ENCODE measurements at places on chromosomes 7 and 10. TPM values are rescaled to one million over a fixed set of nuclear protein-coding genes. Genes with fewer than 3 reads are reported as not detected.

- DNase-seq, result no peak
Measured at GRCh38 chr7:137886746-137887145, 40.0 kb upstream of the DGKI start.

- no peak for DNase-seq
Measured at GRCh38 chr10:35752469-35753461, 110.7 kb upstream of the FZD8 start.

- no peak for DNase-seq
Measured at GRCh38 chr10:86025509-86025908, 341.1 kb downstream of the GRID1 start.

DNA sequence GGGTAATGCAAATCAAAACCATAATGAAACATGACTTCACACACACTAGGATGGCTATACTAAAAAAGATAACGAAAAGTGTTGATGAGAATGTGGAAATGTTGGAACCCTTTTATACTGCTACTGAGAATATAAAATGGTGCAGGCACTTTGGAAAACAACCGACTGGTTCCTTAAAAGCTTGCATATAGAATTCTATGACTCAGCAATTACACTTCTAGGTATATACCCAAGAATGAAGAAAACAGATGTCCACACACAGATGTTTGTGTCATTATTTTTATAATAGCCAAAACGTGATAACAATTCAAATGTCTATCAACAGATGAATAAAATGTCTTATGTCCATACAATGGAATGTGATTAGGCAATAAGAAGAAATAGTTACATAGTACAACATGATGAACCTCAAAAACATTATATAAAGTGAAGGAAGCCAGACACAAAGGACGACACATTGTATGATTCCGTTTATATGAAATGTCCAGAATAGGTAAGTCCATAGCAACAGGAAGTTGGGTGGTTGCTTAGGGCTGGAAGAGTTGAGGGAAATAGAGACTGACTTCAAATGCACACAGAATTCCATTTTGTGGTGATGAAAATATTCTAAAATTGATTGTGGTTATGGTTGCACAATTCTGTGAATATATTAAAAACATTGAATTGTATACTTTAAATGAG, 148.3 kb upstream of the PHYHIPL start:
- no peak for DNase-seq

- DNase-seq, result no peak
Measured at GRCh38 chr10:23914641-23915040, 294.3 kb upstream of the KIAA1217 start.

GRCh38 chr7:117023325-117023854, 70.1 kb downstream of the ST7 start:
- no peak for DNase-seq

DNA sequence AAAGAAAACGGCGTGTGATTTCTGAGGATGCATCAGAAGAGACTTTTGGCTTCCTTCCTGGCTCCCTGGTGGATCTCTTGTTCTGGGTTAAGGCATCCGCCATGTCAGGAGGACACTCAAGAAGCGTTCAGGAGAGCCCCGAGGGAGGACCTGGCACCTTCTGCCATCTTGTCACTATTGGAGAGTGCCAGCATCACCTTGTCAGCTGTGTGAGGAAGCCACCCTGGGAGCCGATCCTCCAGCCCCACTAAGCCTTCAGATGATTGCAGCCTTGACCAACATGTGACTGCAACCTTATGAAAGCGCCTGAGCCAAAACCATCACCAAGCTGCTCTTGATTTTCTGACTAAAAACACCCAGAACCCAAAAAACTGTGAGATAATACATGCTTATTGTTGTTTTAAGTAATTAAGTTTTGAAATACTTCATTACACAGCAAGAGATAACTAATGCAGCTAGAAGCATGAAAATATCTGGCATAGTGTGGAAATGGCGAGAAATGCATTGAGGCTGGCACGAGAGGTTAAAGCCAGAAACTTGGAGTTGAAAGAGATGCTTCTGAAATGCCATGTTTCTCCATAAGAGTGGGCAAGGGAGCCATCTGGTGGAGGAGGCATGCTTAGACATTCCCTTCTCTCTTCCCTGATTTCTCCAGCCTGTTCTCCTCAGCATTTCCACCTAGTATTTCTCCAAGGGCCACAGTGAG, 5.4 kb upstream of the ZFYVE27 start:
- peak; percentile 53 for DNase-seq

DNA sequence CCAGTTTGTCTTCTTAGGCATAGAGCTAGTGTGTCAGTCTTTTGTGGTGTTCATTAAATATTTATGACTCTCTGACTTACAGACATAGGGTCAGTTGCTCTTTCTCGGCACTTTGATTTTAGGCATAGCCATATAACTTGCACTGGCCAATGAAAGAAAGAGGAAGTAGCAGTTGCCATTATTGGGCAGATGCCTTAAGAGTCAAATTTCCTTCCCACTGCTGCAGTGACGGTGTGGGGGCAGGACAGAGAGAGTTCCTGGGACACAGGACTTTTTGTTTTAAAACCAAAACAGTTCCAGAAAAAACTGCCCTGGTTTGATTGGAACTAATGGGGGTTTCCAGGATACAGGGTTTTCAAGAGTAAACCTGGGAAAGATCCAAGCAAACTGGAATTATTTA, 60.2 kb upstream of the PHF14 start:
- no peak for DNase-seq

GRCh38 chr7:152867502-152867874, 107.9 kb downstream of the ACTR3B start:
- no peak for DNase-seq

DNA sequence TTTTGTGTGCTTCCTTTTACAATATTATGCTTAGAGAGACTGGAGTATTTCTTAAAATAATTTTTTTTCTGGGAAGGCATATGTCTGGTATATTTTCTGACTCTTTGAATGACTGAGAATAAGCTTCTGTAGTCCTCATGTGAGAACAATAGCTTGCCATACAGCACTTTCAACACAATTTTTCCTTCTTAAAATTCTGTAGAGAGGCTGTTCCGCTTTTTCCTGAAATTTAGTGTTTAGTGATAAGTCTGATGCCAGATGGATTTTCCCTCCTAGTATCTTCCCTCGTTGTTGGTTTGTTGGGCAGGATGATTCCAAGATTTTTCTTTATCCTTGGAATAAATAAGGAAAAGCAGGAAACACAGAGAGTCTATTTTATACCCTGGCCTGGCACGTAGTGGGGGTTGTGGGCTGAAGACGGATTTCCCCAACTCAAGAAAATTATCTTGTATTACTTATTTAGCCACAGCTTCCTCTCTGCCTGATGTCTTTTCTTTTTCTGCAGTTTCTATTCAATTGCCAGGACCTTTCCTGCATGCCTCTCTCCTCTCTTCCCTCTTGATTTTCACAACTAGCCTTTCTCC, 111.2 kb downstream of the AOAH start:
- DNase-seq, result no peak

- no peak for DNase-seq
Measured at GRCh38 chr7:40043164-40043563, 91.3 kb downstream of the MPLKIP start.

DNA sequence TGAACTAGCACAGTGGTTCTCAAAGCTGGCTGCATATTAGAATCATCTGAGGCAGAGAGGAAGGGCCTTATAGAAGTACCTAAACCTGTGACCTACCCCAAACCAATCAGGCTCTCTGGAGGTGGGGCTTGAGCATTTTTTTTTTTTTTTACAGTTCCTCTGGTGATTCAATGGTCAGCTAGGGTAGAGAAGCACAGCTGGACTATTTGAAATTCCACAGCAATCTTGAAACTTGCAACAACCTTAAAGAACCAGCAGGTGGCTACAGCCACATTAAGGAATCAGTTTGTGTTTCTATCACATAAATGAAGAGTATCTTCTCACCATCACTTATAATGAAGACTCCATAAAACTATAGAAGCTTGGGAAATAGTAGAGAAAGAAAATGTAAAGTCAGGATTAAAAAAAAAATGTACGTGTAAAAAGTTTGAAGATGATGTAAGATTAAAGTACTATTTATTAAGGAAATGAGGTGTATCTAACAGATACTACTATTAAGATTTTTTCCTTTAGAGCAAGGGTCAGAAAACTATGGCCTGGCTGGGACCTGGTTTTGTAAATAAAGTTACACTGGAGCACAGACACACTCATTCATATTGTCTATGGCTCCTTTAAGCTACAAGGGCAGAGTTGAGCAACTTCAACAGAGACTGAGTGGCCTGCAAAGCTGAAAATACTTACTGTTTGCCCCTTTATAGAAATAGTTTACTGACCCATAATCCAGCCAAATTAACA, 3.8 kb downstream of the RTKN2 start:
- DNase-seq, result no peak

GRCh38 chr7:78226059-78226719, 427.6 kb downstream of the PHTF2 start:
- peak; percentile 83 for DNase-seq

DNA sequence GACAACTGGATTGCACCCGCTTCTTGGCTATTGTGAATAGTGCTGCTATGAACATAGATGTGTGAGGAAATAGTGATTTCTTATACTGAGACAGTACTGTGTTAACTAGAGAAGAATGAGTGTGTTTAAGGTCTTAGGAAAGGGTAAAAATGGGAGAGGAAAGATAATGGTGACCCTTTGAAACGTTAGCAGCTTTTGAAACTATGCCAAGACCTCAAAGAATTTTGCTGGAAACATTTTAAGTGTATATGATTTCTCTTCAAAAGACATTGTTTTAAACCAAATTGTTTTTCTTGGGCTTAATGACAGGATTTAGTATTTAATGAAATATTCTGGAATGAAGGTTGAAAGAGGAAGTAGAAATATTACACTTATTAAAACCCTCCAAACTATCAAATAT, 100.8 kb upstream of the ARHGAP21 start:
- no peak for DNase-seq

DNA sequence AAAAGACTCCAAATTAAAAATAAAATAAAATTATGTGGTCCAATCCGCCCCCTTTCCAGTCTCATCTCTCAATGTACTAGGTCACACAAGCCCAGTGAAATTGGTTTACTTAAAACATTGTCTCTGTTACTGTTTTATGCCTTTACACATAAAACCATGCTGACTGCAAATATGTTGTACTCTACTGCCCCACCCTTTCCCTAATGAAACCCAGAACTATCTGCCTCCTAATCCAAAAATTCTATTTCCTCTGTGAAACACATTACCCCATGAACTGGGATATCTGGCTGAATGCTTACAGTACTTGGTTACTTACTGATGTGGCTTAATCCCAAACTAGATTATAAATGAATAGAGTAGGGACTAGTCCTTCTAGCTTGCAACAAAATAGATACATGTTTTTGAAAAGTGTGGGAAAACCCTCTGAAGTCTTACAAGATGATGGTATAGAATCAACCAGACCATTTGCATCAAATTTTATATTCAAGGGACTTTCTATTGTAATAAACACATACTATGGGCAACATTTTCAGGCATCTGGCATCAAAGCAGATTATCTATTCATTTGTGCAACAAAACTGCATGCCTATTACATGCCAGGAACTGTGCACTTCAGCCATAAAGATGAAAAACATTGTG, 10.0 kb upstream of the KMT2E start:
- DNase-seq, result no peak

DNA sequence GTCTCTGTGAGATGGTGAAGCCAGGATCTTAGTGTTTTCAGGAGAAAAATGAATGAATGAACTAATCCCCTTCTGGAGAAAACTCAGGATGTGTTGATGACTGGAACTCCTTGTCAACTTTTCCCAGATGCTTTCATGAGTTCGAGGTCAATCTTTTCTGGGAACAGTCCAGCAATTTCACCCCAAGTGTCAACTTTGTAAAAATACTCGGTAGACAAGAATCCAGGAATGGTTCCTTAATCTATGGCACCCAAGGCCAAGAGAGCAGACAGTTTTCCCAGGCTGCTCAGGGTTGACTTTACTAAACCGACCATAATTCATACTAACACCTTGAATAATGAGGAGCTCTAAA, 31.1 kb upstream of the LYZL1 start:
- DNase-seq, result no peak

- no peak for DNase-seq
Measured at GRCh38 chr7:140581411-140581810, 59.2 kb downstream of the DENND2A start.

GRCh38 chr7:37283716-37284115, 164.9 kb downstream of the ELMO1 start:
- DNase-seq, result no peak

- peak; percentile 44 for DNase-seq
Measured at GRCh38 chr10:124742413-124743190, 1.6 kb downstream of the FAM53B start.

- peak; percentile 59 for DNase-seq
Measured at GRCh38 chr10:22713853-22714478, 412 bp downstream of the PIP4K2A start.

- DNase-seq, result no peak
Measured at GRCh38 chr7:16688249-16688648, 42.3 kb downstream of the BZW2 start.

DNA sequence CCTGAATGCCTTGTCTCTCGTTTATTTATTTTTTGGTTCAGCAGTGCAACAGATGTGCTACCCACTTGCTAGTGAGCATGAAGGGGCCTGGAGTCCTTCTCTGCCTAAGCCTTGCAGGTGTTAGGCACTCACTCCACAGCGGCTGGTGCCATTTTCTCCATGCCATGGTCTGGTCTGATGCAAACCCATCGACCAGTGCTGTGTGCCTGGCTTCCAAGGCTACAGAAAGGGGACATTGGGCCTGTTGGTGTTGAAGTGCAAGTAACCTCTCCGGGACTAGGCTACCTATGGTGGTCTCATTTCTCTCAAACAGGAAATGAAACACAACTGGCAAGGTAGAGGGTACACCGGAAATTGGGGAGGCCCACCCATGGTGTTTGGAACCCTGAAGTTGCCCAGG, 198.1 kb downstream of the ADARB2 start:
- peak; percentile 34 for DNase-seq

Gene TAS2R5
- 1.7 TPM for total RNA-seq

Gene CYP26C1
- total RNA-seq, result 0.23 TPM

Gene ZWINT
- 2.9 TPM for total RNA-seq

Gene VKORC1L1
- 21.6 TPM for total RNA-seq

Gene UTF1
- total RNA-seq, result not detected

Gene GDF2
- total RNA-seq, result not detected

Gene ITGB8
- total RNA-seq, result 12.0 TPM

Gene SYNPO2L
- total RNA-seq, result 0.13 TPM

Gene PNLIP
- total RNA-seq, result 2.3 TPM

Gene FBXL13
- 1.4 TPM for total RNA-seq

Data from aorta (tissue), 5 donors.